SHP77 treated with DMSO at 0.1 percent for 48 hours (cell line): ENCODE measurements at places on chromosomes 2 and 18.
A peak's percentile ranks its signal among the peaks of the same experiment; 100 is the strongest.

GRCh38 chr2:172938713-172939375 lies 136.8 kb upstream of the MAP3K20 start:
- no peak for DNase-seq

DNA sequence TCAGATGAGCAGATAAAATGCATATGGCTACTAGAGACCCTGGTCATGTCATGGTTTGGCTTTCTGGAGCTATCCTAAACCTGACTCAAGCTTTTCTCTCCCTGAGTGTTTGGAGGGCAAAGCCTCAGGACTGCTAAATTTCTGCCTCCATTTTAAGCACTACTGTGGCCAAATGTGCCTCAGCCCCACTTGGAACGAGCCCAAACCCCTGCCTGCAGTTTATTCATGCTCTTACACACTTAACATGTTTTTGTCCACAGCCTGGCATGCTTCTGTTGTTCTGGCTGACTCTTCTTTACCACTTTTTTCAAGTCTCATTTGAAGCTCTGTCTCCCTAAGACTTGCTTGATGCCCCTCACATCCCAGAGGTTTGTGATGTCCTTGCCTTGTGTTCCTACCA lies 24.7 kb downstream of the MGAT5 start:
- DNase-seq: no peak

DNA sequence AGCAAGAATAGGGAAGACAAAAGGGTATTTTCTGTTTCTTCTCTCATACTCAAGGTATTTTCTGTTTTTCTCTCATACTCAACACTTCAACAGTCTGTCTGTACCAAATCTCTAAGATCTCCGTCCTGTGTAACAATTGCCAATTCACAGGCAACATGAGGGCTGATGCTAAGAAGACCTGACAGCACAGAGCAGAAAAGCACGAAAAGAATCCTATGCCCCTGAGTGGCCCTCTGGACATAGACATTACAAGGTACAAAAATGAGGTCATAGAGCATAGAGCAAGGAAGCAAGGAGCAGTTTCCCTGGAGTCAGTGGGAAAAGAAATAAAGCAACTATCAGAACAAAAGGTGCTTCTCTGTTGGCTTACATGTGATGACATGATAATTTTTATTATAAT lies 1612.6 kb upstream of the CELF4 start:
- no peak for DNase-seq

GRCh38 chr2:240166191-240166590 lies 25.7 kb upstream of the OTOS start:
- no peak for DNase-seq

- no peak for DNase-seq
Observed at GRCh38 chr2:68216454-68217310, 35.6 kb downstream of the PPP3R1 start.

DNA sequence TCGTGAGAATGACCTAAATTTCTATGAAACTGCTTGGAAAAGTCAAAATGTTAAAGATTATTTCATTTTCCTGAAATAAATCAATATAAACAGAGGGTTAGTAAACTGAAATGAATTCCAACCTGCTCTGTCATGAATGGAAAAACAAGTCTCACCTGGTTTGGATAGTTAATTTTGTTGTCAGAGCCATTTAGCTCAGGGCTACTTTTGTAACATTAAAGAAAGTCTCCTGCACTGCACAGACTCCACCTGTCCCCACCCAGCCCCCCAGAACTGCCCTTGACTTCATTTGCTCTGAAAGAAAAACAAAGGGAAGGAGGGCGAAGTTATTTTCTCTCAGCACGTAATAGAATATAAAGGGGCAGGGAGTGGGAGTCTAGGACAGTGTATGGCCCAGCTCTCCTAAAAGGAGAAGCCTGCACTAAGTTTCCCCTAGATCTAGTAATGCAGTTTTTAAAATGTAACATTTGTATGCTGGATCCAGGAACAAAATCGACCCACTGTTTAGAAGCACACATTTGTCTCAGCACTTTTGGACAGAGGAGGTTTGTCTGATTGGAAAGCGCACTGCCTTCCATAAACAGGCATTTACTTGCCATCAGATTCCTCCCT lies 54.2 kb upstream of the ACSL3 start:
- DNase-seq: no peak

DNA sequence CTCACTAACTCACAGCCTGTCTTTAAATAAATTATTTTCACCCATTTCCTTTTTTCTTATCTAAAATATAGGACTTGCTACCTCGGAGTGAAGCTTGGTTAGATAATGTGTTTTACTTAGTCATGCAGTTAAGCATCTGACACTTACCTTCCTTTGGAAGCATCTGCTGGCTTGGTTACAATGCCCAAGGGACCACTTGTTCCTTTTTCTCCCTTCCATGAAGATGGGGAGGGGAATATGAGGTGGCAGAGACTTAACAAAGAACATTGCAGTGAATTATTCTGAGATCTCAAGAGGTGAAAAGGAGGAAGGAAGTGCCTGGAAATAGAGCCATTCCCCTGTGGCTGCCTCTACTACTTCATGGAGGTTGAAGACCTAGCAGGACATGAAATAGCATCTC lies 145.4 kb upstream of the FOSL2 start:
- no peak for DNase-seq

GRCh38 chr18:63063171-63063570 lies 256.4 kb downstream of the BCL2 start:
- DNase-seq: no peak

- DNase-seq: peak; percentile 18
Observed at GRCh38 chr2:241315879-241316631, at the start of gene SEPTIN2. Gene SEPTIN2, plus strand, starts transcription at chr2:241315925. Its CDS starts 8,308 bp downstream, at chr2:241324233.

- DNase-seq: no peak
Observed at GRCh38 chr18:60092073-60092472, 192.3 kb downstream of the PMAIP1 start.

- DNase-seq: no peak
Observed at GRCh38 chr18:5527603-5528002, 16.2 kb downstream of the EPB41L3 start.

DNA sequence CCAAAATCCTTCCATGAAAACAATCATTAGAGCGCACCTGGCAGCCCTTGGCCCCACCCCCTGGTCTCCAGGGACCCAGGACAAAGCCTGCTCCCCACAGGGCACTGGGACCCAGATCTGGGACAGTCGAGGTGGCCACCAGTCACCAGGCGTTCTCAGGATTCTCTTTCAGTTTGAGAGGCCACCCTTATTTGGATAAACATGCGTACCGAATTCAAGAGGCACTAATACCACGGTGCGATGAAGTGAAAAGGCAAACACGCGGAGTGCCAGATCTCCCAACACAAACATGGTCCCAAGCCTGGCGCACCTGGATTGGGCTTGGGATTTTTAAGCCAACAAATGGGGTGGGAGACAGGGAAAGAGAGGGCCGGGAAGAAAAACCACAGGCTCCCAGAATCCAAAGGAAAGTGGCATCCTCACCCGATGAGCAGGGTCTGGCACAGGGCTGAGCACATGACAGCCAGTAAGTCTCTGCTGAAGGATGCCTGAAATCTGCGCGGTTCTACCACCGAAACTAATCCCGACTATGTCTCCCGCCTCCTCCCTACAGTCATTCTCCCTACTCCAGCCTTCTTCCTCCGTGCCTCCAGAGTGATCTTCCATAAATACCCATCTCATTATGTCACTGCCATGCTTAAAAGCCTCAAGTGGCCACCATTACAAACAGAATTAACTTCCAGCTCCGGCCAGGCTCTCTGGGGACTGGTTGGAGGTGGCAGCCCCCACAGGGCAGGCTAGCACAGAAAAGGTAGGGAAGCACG lies 60.9 kb upstream of the KLHL29 start:
- DNase-seq: no peak

- DNase-seq: no peak
Observed at GRCh38 chr2:120379916-120380893, 34.3 kb downstream of the INHBB start.

DNA sequence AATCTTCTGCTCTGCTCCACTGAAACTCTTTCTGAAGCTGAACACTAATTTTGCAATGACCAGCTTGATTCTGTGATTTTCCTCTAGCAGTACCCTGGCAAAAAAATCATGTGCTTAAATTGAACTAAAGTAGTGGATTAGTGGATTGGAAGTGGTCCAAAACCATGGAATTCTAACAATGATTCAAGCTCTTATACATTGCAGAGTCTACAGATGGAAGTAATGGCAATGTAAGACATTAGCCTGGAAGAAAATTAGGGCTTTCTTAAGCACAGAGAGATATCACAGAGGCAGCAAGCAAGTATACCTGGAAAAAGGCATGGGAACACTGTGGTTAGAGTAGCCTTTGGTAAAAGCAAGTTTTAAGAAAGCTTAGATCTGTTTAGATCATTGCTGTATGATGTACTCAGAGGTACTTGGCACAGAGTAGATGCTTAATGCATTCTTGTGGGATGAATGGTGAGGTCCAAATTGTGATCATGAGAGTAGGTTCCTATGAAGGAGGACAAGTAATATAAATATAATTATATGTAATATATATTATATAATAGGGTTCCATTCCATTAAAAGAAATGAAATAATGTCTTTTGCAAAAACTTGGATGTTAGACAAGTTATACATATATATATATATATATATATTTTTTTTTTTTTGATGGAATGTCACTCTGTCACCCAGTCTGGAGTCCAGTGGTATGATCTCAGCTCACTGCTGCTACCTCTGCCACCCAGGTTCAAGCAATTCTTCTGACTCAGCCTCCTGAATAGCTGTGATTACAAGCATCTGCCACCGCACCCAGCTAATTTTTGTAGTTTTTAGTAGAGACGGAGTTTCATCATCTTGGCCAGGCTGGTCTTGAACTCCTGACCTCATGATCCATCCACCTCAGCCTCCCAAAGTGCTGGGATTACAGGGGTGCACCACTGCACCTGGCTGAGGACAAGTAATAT lies 172.2 kb upstream of the SCN7A start:
- DNase-seq: no peak

DNA sequence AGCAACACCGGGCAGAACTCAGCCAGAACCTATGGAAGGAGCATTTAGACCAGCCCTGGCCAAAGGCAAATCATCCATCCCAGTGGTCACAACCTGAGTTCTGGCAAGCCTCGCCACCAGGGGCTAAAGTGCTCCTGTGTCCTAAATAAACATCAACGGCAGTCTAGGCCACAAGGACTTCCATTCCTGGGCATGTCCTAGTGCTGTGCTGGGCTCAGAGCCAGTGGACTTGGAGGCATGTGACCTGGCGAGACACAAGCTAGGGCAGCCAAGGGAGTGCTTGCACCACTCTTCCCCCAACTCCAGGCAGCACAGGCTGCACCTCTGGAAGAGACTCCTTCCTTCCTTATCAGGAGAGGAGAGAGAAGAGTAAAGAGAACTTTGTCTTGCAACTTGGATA lies 69.0 kb downstream of the ST6GAL2 start:
- no peak for DNase-seq

DNA sequence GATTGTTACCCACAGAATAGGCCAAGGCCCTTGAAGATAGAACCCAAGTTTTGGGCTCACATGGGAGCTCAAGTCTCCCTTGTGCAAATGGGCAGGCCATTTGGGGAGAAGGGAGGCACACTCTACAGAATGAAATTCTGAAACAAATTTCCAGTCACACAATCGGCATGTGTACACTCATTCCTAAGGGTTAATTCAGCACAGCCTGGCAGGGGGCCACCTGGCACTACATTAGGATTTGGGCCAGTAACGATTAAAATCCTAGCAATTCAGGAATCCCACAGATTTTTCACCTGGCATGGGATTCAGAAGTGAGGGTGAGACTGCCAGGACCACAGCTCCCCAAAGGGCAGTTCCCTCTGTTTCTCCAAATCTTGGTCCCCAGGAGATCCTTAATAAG lies 46.4 kb downstream of the BMP10 start:
- DNase-seq: no peak

DNA sequence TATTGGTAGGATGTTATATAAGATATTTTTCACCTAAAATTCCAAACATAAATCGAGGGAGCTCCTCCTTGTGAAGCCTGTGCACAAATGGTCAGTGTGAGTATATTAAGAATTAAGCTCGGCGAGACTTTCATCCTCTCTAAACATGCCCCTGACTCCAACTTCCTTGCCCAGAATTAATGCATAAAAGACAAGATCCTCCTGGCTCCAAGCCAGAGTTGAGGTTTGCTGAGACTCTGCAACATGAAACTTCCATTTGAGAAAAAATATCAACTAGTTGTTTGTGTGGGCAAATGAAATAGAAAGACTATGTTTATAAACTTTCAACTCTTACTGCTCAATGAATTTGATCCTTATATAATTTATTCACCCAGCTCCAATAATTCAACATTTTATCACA lies 68.1 kb downstream of the CCDC178 start:
- DNase-seq: no peak

DNA sequence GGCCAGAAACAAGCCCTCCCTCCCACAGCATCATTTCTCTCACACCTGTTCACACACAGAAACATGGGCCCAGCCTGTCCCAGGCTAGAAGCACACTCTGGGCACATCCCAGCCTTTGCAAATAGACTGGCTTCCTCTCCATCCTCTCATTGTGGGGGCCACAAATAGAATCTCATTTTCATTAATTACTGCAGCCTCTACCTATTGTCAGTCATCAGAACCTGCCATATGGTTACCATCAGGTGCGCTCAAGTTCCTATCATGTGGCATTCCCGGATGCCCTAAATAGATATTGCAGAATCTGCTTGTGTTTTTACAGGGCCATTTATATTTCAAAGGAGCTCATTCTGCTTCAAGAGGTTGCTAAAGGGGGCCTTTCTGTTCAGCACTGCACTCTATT lies 460.7 kb downstream of the BCL11A start:
- no peak for DNase-seq

GRCh38 chr2:23286031-23286757 lies 98.8 kb upstream of the KLHL29 start:
- DNase-seq: no peak

GRCh38 chr2:132863961-132864360 lies 194.0 kb upstream of the LYPD1 start:
- DNase-seq: no peak

DNA sequence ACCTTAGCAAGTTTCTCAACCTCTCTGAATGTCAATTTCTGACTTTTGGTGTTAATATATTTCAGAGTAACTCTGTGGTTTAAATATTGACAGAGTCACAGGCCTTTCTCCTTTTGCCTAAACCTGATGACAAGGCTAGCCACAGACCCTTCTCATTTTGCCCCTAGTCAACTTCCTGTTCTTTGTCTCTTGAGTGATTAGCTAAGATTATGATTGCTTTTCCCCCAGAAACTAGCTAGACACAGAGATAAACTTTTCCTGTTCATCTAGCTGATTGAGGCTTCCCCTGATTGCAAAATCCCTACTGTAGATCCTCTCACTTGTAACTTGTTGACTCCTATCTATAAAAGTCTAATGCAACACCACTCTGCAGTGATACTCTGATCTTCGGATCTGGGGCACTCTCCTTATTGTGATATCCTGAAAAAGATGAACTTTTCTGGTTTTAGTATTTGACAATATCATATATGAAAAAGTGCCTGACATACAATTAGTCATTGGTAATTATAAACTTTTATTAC lies 241.4 kb downstream of the ZNF385B start:
- DNase-seq: no peak

DNA sequence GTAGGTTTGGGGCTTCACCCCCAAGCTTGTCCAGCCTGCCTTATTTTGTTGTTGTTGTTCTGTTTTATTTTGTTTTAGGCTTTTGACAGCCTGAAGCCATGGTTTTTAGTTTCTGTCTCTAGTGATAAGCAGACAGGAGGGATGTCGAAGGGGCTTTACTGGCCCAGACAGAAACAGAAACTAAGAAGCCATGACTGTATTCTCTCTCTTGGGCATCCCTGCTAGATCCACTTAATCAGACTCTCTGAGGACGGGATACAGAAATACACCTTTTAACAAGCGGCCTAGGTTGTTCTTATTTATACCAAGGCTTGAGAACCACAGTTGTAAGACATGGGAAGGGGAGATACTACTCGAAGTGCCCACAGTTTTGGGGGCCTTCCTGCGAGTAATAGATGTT lies 330.9 kb downstream of the SLC8A1 start:
- DNase-seq: no peak
